Heart right ventricle (tissue), 16 donors: ENCODE measurements at places on chromosomes 7 and 10. TPM values are rescaled to one million over a fixed set of nuclear protein-coding genes. Genes with fewer than 3 reads are reported as not detected.

The EVX1 gene
- total RNA-seq, result not detected

The GNG11 gene
- total RNA-seq, result 16.7 TPM

The INHBA gene
- 1.3 TPM for total RNA-seq

The SPDYE2 gene
- total RNA-seq, result not detected

The GSTO2 gene
- total RNA-seq, result 0.95 TPM

The FAM171A1 gene
- 8.5 TPM for total RNA-seq

The MYO1G gene
- 0.57 TPM for total RNA-seq

The CCDC146 gene
- total RNA-seq, result 8.3 TPM

The CHAT gene
- not detected for total RNA-seq

The NODAL gene
- not detected for total RNA-seq

The NUDT5 gene
- 15.4 TPM for total RNA-seq

The RTKN2 gene
- 0.17 TPM for total RNA-seq

The CFAP46 gene
- total RNA-seq, result 1.5 TPM

The ITIH5 gene
- total RNA-seq, result 13.6 TPM

The MORN4 gene
- total RNA-seq, result 12.8 TPM

The PTPN12 gene
- total RNA-seq, result 56.1 TPM

The KIAA1549 gene
- 2.0 TPM for total RNA-seq

The SPDYE9 gene
- total RNA-seq, result not detected

The LRRD1 gene
- total RNA-seq, result not detected

The TMEM184A gene
- total RNA-seq, result 0.18 TPM

The CRYGN gene
- total RNA-seq, result not detected

The ARMC10 gene
- 22.1 TPM for total RNA-seq
